ENCODE measurements at places on chromosomes 2 and 18.

DNA sequence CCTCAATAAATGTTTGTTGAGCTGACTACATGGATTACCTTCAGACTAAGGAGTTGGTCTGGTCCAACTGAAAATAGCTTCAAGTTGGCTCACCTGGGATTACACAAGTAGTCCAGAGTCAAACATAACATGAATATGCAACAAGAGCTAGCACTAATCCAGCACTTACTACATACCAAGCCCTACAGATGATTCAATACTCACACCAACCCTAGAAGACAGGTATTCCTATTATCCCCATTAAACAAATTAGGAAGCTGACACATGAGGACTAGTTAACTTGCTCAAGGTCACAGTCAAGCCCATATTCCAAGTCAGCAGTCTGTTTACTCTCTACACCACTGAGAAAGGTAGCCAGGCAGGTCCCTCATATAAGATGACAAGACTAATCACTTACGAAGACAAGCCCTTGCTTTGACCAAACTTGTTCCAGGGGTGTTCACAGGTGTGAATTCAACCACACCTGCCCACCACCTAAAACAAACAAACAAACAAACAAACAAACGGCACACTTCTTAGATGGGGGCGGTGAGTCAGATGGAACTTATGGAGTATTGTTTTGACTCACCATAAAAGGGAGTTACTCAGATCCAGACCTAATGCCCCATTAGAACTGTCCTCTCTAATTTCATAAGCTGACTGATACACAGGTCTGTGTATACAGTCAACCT is 29.1 kb downstream of the TMEM131 start:
- DNase-seq = no peak

DNA sequence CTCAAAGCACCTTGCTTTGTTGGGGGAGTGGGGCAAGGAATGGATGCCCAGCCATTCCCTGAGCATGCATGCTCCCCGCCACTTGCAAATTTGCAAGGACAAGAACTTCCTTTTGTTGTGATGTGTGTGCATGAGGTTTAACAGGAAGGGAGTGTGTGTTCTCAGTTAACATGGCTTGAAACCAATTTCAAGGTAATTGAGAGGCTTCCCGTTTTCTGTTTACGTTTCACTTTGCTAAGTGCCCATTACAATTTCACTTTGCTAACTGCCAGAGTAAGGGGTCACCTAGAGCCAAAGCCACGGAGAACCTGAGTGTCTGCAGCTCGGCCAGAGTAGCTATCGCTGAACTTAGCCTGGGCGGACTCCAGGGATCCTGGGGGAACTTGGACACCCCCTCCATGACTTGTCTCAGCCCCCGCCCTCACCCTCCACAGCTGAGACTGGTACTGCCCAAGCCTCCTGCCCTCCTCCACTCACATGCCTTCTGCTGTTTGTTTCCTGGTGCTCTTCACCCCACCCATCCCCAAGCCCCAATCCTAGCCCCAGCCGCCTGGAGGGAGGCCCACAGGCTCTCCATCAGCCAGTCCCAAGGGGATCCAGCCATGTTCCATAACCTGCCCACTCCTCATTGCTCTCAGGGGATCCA is 53.6 kb upstream of the LAPTM4A start:
- DNase-seq = no peak

DNA sequence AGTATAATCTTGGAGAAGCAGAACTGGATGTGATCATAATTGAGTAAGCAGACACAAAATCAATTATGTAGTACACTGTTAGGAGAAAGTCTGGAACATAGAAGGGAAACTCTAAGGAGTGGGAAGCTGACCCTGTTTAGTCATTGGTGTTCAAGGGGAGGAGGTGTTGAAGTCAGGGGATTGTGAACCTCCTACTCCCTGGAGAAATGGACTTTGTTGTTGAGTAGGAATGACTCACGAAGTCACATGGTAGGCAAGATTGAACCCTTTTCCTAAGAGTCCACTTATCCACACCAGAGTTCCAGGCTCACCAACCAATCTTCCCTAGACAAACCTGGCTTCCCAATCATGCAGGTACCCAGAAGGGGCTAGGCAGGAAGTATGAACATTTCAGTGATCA is 81.0 kb upstream of the BCL11A start:
- DNase-seq = no peak

DNA sequence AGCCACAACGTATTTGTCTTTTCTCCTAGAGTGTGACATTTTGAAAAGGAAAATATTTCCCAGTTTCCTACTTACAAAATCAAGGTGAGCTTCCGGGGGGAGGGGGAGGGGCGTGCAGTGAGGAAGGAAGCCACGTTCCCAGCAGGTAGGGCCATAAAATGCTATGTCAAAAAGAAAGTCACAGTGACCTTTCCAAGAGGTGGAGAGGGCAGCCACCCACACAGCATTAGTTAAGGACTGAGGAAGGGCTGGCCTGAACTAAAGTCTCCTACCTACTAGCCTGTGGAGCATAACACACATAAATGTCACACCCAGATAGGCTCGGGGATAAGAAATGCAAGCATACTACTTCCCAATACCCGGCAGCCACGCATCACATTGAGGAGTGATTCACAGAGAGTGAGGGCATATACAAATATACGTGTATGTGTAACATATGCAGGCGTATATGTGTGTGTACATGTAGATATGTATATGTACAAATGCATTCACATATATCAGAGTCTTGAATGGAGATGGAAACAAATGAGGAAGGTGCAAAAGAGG is 191.1 kb downstream of the STK39 start:
- no peak for DNase-seq

DNA sequence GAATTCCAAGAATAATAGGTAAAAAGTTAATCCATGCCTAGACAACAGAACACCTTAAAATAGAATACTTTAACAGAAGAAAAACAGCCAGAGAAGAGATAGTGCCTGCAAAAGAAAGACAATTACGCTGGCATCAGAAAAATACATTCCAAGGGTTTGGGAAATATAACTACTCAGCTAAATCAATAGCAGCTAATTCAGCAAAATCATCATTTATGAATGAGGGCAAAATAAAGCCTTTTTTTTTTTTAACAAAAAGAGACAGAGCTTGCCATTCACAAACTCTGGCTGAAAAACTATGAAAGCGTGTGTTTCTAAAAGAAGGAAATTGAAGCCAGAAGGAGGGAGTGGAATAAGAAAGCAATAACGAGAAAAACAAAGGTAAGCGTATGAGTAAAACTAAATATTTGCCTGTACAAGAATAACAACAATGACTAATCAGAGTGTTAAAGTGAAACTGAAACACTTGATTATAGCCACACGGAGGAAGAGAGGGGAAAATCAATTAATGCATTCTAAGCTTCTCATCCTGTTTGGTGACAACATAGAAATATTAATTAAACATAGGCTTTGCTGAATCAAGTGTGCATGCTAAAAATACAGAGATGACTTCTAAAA is 90.2 kb downstream of the EHD3 start:
- no peak for DNase-seq

DNA sequence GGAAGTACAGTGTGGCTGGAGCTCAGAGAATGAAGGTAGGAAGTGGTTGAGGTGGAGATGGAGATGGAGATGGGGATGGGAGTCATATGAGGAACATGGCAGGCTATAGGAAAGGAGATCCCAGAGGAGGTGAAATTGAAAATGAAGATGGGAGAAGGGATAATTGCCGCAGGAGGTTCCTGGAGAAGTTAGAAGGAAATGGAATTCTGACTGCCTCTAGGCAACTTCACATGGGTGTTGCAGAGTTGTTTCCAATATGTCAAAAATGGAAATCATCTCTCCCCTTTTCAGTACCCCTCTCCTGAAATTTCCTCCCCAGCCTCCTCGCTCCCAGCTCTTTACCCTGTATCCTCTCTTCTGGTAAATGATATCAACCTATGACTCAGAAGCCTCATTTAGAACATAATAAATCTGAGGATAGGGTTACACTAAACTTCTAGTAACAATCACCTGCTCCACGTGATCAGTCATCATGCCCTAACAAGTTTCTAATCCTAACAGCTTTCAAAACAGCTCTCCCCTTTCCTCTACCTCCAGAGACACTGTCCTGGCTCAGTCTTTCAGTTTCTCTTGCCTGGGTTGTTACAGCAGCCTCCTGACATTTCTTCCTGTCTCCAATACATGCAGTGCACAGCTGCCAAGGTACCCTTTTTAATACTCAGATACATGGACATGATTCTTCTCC is 201.9 kb upstream of the RBMS1 start:
- no peak for DNase-seq

- DNase-seq = no peak
Observed at GRCh38 chr2:187500585-187501359, 52.7 kb upstream of the CALCRL start.

DNA sequence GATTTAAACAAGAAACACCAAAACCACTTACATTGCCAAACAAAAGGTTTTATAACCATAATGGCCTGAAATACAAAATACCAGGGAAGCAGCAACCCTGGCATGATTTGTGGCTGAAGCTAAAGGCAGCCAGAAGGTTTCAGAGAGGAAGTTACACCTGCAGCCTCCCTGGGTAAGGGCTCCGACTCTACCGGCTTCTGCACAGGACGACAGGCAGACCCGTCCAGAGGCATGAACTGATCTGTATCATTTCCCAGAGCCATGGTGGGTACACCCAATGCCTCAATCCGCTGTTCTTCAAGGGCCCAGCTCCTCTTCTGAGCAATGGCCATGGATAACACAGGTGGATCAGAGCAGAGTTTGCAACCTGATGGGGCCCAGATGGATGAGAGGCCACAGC is 71.6 kb downstream of the PXDN start:
- DNase-seq = no peak
